ENCODE measurements at places on chromosomes 3 and 15.
A peak's percentile ranks its signal among the peaks of the same experiment; 100 is the strongest.

GRCh38 chr3:149321640-149322039, 11.8 kb downstream of the TM4SF18 start:
- DNase-seq, result no peak

- peak; percentile 6 for DNase-seq
These were observed 72.3 kb upstream of the ST3GAL6 start for GRCh38 chr3:98690876-98691275.

GRCh38 chr15:39338251-39338650, 242.6 kb upstream of the THBS1 start:
- no peak for DNase-seq

GRCh38 chr3:27349832-27350231, 19.4 kb downstream of the NEK10 start:
- DNase-seq, result no peak

GRCh38 chr15:52331490-52332240, 36.1 kb upstream of the MYO5C start:
- DNase-seq, result peak; percentile 65

GRCh38 chr3:134640872-134641470, 9.9 kb downstream of the KY start:
- peak; percentile 43 for DNase-seq

DNA sequence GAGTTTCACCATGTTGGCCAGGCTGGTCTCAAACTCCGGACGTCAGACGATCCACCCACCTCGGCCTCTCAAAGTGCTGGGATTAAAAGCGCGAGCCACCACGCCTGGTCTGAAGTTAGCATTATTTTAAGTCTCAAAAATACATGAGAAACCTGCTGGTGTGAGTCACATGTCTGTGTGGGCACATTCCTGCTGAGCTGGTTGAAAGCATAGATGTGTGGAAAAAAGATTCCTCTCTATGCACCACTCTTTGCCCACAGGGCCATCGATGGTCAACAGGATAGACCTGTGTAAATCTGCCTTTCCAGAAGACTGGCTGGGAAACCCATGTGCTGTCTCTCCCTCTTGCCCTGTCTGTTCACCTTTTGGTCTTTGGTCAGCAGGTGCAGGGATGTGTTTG, 63.5 kb downstream of the CHRD start:
- DNase-seq, result peak; percentile 12

DNA sequence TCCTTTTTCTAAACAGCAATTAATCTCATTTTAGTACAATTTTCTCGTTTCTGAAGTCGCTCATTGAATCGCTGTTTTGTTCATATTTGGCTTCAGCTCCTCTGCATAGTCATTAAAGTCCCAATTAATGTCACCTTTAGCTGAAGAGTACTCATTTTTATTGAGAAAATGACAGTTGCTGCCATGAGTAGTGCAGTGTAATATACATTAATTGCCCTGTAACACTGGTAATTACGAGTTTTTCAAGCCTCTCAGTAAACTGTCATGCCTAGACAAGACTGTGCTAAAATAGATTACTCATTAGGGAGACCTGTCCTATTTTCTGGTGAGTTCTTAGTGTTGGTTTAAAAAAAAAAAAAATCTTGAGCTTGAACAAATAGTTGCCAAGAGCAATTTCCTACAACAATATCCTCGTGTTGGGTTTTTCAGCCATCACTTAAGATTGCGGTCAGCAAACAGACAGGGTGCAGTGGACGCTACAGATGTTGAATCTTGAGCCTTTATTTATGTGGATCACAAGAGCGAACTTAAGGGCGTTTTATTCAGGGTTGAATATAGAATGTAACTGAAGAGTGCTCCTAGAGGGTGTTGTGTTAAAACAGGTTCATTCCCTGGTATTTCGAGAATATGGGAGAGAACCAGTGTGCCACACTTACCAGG, 176.0 kb downstream of the CDIN1 start:
- DNase-seq, result no peak

DNA sequence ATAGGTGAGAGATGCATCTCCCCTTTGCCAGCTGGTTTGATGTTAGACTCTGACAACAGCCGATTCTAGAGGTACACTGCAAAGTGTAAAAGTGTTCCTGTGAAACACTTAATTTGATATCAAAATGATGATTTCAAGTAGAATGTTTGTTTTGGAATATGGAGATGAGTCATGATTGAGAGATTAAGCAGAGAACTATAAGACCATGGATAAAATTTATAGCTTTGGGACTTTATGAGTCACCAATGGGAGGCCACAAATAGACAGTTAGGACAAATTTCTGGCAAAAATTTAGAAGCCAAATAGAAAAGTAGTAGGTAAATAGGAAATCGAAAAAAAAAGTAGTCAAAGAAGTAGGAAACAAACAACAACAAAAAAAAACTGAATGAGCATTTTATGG, 672.5 kb downstream of the NSUN3 start:
- no peak for DNase-seq
